ENCODE measurements at places on chromosomes 5 and 9.

DNA sequence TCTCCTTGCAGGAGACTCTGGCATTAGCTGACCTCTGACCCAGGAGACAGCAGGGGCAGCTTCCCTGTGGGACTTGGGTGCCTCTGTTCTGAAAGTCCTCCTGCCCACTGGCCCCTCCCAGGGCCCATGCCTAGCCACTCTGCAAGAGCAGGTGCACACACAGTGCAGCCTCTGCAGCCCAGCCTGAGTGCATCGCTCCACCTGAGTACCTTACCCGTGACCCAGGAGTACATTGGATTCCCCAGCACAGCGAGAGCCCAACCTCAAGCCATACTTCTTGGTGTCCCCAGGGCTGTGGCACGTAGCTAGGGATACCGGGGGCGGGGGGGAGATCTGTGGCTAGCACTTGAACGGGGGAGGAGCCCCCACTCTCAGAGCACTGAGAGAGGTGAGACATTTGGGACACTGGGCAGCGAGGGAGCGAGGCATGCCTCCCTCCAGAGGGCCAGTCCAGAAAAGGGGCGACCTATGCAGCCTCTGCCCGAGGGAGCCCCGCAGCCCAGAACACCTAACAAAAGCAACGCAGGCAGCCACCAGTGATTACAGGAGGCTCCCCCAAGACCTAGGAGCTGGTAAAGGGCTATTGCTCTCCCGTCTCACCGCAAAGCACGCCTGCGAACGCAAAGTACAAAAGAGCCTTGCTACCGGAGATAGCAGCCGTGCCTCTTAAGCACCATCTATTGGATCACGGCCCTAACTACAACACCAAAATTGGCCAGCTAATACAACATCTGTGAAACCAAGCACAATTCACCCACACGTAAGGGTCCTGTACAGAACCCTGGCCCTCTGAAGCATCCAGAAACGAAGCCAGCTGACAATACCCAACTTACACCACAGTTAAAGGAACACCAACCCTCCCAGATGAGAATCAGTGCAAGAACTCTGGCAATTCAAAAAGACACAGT, 826 bp upstream of the PRDM9 start:
- no peak for DNase-seq

DNA sequence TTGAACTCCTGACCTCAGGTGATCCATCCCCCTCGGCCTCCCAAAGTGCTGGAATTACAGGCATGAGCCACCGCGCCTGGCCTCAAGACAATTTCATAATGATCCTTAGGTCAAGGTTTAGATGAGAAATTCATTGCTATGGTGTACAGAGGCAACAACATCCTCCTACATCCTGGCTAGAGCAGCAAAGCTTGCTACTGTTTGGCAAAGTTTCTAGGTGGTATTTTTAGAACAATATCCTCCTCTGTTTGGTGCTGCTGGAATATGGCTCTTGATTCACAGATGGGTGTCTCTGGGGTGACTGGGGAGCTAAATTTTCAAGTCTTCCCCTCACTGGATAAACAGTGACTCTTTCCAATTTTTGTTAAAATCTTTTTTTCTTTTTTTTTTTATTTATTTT, 30.6 kb downstream of the CRHBP start:
- DNase-seq: no peak

DNA sequence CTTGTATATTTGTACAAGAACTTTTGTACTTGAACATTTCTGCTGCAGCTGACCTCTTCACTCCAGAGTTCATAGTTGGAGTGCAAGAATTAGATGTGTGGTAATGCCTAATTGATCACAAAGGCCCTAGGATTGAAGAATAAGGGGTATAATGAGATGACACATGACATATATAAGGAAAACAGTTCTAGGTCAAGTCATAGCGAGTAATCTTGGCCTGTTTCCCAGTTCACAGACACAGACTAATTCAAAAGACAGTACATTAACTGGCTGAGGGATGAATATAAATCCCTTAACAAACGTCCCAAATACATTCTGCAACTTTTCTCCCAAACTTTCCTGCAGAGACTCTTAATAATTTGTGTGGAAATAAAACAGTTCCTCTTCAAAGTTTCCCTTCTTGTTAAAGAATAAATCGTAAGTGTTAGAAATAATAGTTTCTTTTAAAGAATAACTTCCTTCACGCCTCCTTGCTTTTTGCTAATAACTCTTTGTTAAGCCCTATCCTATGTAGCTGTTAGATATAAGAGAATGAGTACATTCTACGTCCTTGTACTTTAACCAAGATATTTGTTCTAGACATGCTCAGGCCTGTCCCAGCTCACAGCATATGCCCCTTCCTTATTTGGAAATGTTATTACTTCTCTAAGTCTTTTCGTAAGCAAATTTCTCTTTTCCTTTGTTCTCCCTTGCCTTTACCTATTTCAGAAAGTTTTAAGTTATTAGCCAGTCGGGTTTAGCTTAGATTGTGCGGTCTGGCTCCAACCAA, 556.4 kb upstream of the CTNND2 start:
- DNase-seq: no peak

DNA sequence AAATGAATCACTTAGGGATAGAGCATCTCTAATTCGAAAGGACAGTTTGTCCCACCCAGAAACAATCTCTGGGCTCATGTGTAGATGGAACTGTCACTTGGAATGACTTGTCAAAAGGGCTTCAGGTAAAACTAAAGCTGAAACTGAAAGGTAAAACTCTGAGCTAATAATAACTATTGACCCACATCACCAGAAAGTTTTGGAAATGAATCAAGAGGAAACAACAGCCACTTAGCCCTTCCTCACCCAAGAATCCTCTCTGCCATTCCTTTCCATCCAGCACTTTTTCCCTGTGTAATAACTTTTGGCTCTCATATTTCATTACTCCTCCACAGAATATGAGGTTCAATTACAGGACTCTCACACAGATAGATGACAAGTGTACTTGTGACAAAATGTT, 14.0 kb upstream of the GLRX start:
- DNase-seq: no peak

GRCh38 chr5:175282611-175283225, 161.3 kb downstream of the DRD1 start:
- DNase-seq: no peak

GRCh38 chr9:22654833-22655232, 208.2 kb downstream of the DMRTA1 start:
- DNase-seq: no peak

DNA sequence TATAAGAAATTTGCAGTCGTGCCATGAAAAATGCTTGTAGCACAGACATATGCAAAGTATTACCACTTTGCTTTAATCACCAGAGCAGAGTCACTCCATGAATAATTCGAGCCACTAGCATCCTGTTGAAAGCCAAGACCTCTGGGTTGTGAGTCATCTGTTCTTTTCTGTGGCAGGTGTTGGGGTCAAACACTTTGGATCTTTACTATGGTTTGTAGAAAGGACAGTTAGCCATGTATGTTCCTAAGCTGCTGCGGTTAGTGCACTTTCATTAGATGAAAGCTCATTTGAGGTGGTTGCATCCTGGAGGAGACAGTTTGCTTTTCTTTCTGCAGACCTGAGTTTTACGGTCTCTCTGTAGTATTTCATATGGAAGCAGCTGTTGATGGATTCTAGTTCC, 223.7 kb downstream of the DMRT2 start:
- no peak for DNase-seq
